Thoracic aorta endothelial cell (primary cell): ENCODE measurements at places on chromosomes 2 and 18. TPM values are rescaled to one million over a fixed set of nuclear protein-coding genes. Genes with fewer than 3 reads are reported as not detected.

Gene EFHD1
- total RNA-seq, result 0.13 TPM in 1 of 2 replicates, not detected in the other

Gene AQP12A
- total RNA-seq, result not detected in 2 replicates

Gene CCDC138
- total RNA-seq, result 14.9 and 20.0 TPM in 2 replicates

Gene NCKAP5
- total RNA-seq, result 0.50 and 1.5 TPM in 2 replicates

Gene NEU4
- total RNA-seq, result not detected in 2 replicates

Gene MC4R
- total RNA-seq, result not detected in 2 replicates

Gene RBBP8
- total RNA-seq, result 26.2 and 29.5 TPM in 2 replicates

Gene GALNT14
- total RNA-seq, result 0.66 and 2.4 TPM in 2 replicates

Gene HOXD4
- 8.7 TPM in 1 of 2 replicates, not detected in the other for total RNA-seq

Gene CDKL4
- 0.86 and 0.93 TPM in 2 replicates for total RNA-seq

Gene PRSS56
- total RNA-seq, result not detected in 2 replicates

Gene RGPD3
- total RNA-seq, result 0.53 and 0.79 TPM in 2 replicates

Gene PRKAG3
- not detected in 2 replicates for total RNA-seq

Gene SATB2
- 1.3 and 2.7 TPM in 2 replicates for total RNA-seq

Gene UGT1A10
- not detected in 2 replicates for total RNA-seq

Gene STAMBP
- 14.8 and 17.7 TPM in 2 replicates for total RNA-seq

Gene PSMA8
- total RNA-seq, result not detected in 2 replicates

Gene MAP3K20
- 32.6 and 45.7 TPM in 2 replicates for total RNA-seq

Gene CRYGD
- not detected in 2 replicates for total RNA-seq

Gene TNFAIP6
- total RNA-seq, result not detected in 2 replicates

Gene SCN9A
- 1.1 and 2.1 TPM in 2 replicates for total RNA-seq

Gene SFTPB
- not detected in 2 replicates for total RNA-seq

Gene HOXD13
- total RNA-seq, result not detected in 2 replicates

Gene LOXL3
- 0.72 and 0.93 TPM in 2 replicates for total RNA-seq

Gene ZAP70
- total RNA-seq, result under 0.01 TPM in 1 of 2 replicates, not detected in the other

Gene TDRD15
- under 0.01 TPM in 1 of 2 replicates, not detected in the other for total RNA-seq

Gene PASK
- total RNA-seq, result 6.5 and 9.0 TPM in 2 replicates

Gene RND3
- total RNA-seq, result 48.4 and 85.4 TPM in 2 replicates

Gene SPRED2
- 5.6 and 6.7 TPM in 2 replicates for total RNA-seq

Gene GPR148
- not detected in 2 replicates for total RNA-seq

Gene TMEM185B
- total RNA-seq, result 38.2 and 43.4 TPM in 2 replicates

Gene LAMA3
- 8.0 and 11.1 TPM in 2 replicates for total RNA-seq

Gene EVA1A
- total RNA-seq, result 50.0 and 53.2 TPM in 2 replicates

Gene FEV
- not detected in 2 replicates for total RNA-seq

Gene SLC30A3
- 0.36 TPM in 1 of 2 replicates, not detected in the other for total RNA-seq

Gene DUSP2
- total RNA-seq, result 0.27 and 0.93 TPM in 2 replicates

Gene NEUROD1
- not detected in 2 replicates for total RNA-seq

Gene EIF2AK3
- 20.7 and 21.0 TPM in 2 replicates for total RNA-seq

Gene ZNF804A
- total RNA-seq, result under 0.01 TPM in 2 replicates

Gene SIX3
- total RNA-seq, result not detected in 2 replicates

Gene IL1RL2
- 0.07 TPM in 1 of 2 replicates, not detected in the other for total RNA-seq

Gene TRMT61B
- total RNA-seq, result 18.5 and 20.1 TPM in 2 replicates
